ENCODE measurements at places on chromosomes 2 and 18. TPM values are rescaled to one million over a fixed set of nuclear protein-coding genes. Genes with fewer than 3 reads are reported as not detected.

TPO gene
- not detected for total RNA-seq

- no peak for DNase-seq
Observed at GRCh38 chr18:76568731-76569130, 73.7 kb upstream of the ZNF516 start.

GRCh38 chr2:14778015-14778414 is 145.5 kb downstream of the LRATD1 start:
- no peak for DNase-seq

HAAO gene
- total RNA-seq: 188 TPM

LINC00305 gene
- not detected for total RNA-seq

DNA sequence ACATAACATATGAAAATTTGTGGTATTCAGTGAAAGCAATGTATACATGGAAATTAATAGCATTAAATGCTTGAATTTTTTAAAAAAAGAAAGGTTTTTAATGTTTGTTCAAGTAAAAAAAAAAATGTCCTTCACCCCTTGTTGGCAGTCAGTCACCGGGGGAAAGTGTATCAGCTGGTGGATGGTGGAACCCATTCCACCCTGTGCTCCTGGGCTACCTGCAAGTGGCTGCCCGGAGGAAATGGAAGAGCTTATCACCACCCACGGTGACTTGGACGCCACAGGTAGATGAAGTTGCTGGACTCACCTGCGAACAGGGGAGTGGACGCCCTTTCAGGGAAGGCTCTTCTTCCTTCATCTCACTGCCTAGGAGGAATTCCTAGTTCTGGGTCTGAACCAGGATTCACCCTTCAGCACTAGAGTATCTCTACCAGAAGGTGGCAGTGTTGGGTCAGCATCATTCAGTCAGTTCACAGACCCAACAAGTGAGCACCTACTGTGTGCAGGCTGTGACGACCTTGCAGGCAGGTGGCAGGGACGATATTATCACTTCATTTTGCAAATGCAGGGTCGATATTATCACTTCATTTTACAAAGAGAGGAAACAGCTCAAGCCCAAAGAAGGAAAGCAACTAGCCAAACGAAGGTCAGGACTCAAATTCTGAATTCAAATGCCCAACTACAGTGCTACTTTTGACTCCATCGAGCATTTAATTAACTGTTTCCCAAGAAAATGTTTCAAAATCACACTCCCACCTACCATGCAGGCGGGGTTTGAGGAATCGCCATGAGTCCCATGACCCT is 35.8 kb downstream of the CIB4 start:
- peak; percentile 52 for DNase-seq

DNA sequence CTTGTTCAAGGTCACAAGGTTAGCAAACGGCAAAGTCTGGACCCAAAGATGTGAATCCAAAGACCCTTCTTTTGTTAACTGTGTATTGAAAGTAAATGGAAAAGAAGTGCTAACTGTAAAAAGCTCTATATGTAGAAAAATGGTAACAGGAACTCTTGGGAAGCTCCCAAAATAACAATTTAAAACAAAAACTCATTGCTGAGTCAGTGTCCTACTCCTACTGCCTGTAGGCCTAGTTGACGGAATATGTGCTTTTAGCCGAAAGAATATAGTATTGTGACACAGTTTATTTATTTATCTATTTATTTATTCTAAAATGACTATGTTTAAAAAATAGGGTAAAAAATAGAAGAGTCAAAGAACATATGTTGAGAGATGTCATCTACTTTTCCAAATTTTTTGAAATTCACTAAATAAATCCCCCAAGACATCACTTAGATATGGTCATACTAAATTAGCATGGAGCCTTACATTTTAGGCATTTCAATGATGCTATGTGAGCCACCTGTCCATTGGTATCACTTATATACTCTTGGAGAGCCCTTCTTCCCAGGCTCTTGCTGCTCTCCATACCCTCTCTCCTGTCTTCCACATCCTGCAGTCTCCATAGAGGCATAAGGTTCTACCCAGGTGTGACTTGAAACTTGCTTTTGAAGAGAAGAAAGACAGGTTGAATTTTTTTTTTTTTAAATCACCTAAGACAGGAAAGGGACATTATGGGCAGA is 13.7 kb downstream of the COL5A2 start:
- DNase-seq: no peak

Data from left lobe of liver (tissue), 2 donors.